ENCODE measurements at places on chromosomes 7 and 10.

- DNase-seq, result no peak
Measured at GRCh38 chr10:102121739-102122372, 1.7 kb upstream of the LDB1 start.

- DNase-seq, result no peak
Measured at GRCh38 chr10:97095701-97096260, 90.0 kb downstream of the SLIT1 start.

DNA sequence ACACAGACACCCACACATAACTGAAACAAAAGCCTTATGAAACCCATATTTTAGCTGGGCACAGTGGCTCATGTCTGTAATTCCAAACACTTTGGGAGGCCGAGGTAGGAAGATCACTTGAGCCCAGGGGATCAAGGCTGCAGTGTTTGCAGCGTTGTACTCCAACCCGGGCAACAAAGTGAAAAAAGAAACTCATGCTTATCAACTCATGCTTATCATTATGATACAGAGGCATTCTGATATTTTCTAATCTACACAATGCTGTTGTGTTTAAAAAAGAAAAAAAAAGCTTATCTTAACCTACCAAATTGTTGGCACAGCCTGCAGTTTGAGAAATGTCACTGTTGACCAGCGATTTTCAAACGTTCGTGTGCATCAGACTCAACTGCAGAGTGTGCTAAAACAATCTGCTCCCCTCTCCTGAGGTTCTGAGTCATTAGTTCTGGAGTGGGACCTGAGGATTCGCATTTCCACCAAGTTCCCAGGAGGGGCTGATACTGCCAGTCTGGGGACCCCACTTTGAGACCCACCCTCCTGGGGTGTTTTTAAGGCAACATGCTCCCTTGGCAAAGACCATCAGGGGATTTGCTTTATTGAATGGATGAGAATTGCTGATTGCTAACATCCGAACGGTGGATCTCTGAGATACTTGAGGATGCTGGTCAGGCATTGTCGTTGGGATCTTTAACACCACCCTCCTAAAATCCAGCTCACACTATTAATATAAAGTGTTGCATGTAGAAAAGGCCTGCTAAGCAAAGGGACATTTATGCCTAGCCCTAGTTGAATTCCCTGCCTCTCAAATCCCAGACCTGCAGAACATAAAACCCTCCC lies 16.2 kb downstream of the CHST3 start:
- no peak for DNase-seq

DNA sequence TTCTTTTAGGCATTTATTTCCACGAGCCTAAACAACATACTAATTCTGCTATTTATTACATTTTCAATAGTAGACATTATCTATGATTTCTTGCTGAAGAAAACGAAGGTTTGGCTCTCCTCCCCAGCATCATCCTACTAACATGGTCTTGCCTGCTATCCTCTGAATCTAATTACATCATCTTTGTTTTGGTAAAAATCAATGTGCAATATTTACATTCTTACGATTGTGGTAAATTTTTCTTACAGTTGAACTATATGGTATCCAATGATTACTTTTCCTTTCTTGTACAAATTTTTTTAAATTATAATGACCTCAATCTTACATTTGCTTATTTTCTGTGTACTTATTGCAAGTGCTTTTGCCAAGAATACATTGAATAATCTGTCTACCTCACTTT lies 7.0 kb upstream of the CALD1 start:
- no peak for DNase-seq

DNA sequence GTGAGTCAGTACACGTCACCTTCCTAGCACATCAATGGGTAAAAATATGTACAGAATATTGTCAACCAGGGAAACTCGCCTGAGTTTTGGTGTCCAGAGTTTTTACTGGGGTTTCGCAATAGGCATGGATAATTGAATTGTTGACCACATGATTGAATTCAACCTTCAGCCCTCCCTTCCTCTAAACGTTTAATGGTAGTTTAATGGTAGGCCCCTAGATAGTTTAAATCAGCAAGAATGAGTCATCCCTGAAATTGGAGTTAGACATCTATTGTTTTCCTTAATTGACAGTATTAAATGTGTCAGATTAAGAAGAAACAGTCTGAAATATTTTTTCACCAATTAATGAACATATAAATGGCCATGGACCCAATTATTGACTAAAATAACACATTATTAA lies 57.8 kb upstream of the CACNA2D1 start:
- no peak for DNase-seq

DNA sequence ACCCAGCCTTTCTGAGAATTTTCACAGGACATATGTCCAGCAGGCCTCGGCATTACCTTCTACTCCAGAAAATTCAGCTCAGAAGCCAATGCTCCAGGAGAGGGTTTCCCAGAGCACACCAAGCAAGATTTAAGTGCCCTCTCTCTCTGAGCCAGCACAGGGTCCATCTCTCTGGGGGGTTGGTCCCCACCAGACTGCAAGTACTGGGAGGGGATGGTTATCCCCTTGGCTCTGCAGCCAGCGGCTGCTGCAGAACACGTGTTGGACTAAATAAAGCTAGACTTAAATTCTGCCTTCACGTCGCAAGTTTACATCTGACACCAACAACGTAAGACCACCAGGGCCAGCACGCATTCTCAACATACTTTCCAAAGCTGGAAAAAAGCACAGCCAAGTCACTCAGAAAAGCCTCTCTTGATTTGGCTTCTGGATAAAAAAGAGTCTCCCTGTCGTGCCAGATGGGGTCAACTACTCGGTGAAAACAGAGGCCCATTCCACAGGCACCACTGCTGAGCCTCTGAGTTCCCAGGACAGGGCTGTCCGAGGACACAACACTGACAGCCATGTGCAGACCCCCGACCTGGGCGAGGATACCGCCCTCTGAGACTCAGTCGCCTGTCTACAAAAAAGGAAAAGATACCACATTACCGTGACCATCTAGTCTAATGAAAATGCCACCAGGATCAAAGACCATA lies 77.3 kb downstream of the CTBP2 start:
- DNase-seq, result no peak

- DNase-seq, result no peak
Measured at GRCh38 chr7:44762726-44763522, 14.3 kb downstream of the ZMIZ2 start.

GRCh38 chr10:58593008-58593407 lies 80.3 kb downstream of the BICC1 start:
- no peak for DNase-seq

GRCh38 chr7:27201580-27202017 lies 1.7 kb upstream of the HOXA13 start:
- no peak for DNase-seq

GRCh38 chr7:47803846-47804245 lies 144.4 kb downstream of the PKD1L1 start:
- no peak for DNase-seq

DNA sequence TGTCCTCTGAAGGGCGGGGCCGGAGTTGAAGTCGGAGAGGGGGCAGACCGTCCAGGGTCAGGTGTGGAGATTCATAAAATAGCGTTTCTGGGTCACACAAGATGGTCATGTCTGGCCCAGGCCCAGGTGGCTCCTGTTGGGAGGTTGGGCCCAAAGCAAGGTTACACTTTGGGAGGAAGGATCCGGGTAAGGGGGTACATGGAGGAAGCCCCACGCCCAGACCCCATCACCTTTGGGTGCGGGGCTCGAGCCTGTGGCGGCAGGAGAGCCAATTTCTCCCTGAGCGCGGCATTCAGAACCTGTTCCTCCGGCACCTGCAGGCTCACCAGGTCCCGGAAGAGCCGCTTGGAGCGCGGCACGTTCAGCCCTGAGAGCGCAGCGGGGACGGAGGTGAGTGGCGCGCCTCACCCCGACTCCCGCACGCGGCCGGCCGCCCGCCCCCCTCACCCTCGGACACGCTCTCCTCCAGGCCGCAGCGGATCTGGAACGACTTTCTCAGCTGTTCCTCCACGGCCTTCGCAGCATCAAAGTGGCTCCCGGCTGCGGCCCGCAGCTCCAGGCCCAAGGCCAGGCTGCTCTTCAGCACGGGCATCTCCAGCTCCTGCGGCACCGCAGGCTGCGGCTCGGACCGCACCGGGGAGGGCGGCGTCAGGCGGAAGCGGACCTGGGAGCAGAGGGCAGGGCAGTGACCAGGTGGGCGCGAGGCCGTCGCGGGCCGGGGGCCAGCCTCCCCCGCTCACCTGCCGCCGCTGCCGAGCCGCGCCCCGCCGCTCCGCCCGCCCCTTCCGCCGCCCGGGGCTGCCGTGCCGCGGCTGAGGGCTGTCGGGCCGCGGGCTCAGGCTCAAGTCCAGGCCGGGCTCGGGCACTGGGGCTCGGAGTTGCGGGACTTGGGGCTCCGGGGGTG lies 644 bp downstream of the PPP1R35 start:
- no peak for DNase-seq

GRCh38 chr7:28779954-28780353 lies 178.2 kb downstream of the TRIL start:
- DNase-seq, result no peak

GRCh38 chr7:94436700-94437099 lies 42.0 kb downstream of the COL1A2 start:
- no peak for DNase-seq

DNA sequence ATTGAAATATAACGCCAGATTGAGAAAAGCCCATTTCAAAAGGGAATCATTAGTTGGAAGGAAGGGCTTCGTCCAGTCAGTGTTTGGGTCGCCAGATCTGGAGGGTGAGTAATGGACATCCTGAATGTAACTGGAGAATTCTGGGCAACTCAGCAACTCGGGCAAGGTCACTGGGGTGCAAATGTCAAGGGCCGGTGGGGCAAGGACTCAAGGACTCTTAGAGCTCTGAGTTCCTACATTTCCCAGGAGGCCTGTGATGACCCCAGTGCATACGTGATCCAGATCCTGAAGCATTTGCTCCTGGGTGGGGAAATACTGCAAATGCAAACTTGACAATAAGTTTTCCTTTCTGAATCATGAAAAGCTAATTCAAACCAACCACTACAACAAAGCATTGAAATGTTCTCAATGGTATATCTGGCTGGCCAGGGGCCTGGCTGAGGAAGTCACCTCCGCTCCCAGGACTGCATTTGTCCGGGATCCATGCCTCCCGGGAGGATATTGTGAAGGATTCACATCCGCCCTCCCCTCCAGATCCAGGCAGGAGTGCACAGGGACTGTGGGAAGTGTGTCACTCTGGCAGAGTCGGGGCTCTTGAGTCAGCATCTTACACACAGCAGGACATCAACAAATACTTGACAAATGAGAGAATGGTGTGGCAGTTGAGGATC lies 164.0 kb downstream of the FANK1 start:
- DNase-seq, result no peak

- no peak for DNase-seq
Measured at GRCh38 chr7:9242636-9243035, 809.2 kb downstream of the NXPH1 start.

GRCh38 chr10:85621562-85621961 lies 745.0 kb downstream of the GRID1 start:
- DNase-seq, result no peak

- DNase-seq, result no peak
Measured at GRCh38 chr7:51067757-51068156, 248.9 kb downstream of the COBL start.

GRCh38 chr10:14192746-14193145 lies 138.0 kb downstream of the FRMD4A start:
- DNase-seq, result no peak

GRCh38 chr10:72818076-72818475 lies 75.5 kb upstream of the OIT3 start:
- no peak for DNase-seq

- DNase-seq, result no peak
Measured at GRCh38 chr7:135188298-135188984, 17.9 kb upstream of the CYREN start.

DNA sequence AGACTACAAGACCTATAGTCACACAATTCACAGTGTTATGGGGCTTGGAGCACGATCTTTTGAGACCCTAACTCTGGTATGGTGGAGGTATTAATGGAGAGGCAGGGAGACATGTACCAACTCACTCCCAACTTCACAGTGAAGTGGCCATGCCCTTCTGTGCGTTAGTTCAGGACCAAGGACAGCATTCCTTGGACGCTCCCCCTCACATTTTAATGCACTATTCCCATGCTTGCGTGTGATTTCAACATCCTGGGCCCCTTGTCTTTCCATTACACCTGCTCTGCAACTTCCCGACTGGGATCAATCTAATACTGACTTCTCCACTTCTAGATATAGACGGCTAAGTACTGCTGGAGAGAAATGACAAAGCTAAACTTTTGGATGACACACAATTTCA lies 72.7 kb downstream of the PLCE1 start:
- no peak for DNase-seq

- no peak for DNase-seq
Measured at GRCh38 chr10:609262-609658, 80.2 kb downstream of the DIP2C start.

DNA sequence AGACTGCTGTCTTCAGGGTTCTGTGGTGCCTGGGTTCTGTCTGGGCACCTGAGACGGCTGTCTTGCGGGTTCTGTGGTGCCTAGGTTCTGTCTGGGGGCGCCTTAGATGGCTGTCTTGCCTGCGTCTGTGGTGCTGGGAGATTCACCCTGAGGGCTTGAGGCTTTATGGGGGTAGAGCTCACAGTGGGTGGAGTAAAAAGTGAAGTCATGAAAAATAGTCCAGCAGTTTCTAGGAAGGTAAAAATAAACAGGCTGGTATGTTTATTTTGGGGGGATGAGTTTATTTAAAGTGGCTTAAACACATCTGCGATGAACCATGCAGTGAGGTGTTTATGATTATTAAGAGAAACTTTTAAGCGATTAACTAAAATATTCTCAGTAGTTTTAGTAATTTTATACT lies 64.2 kb downstream of the NKX6-2 start:
- no peak for DNase-seq

- DNase-seq, result no peak
Measured at GRCh38 chr7:79377097-79377496, 76.4 kb downstream of the MAGI2 start.

GRCh38 chr10:75379212-75379724 lies 22.3 kb downstream of the ZNF503 start:
- no peak for DNase-seq

DNA sequence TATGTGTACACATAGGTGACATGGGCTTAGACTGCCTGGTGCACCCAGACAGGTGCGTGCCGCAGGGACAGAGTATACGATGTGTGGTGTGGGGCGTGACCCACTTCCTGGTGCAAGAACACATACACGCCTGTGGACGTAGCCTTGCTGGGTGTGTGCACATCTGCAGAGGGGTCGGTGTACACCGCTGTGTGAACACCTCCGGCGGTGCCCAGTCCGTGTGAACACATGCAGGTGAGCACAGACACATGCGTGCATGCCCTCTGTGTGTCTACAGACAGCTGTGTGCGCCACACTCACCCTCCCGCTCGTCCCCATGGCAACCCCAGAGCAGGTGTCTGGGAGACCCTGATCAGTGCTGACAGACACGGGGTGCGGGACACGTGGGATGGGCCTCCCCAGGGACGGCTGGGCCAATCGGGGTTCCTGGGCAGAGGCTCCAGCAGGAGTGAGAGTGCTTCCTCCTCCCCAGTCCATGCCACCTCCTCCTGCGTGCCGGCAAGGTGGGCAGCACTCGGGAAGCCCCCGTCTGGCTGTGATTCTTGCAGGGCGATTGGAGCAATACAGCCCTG lies 23.4 kb downstream of the ELFN1 start:
- no peak for DNase-seq

- DNase-seq, result no peak
Measured at GRCh38 chr7:137828456-137828855, 18.3 kb downstream of the DGKI start.

Measured in activated naive CD8-positive, alpha-beta T cell treated with anti-CD3 and anti-CD28 coated beads, Interleukin-2, amount 50 U/mL, for 16 hours (primary cell).